ENCODE measurements at places on chromosomes 1 and 21.
A peak's percentile ranks its signal among the peaks of the same experiment; 100 is the strongest.

- DNase-seq: no peak
Measured at GRCh38 chr1:79155991-79156390, 149.5 kb upstream of the ADGRL4 start.

- DNase-seq: peak; percentile 71
Measured at GRCh38 chr1:150808121-150808520, at the start of gene CTSK. CTSK (minus strand) TSS chr1:150808260; CDS start chr1:150806805, 1,455 bp downstream.

GRCh38 chr21:42049578-42050430, 21.3 kb upstream of the UMODL1 start:
- DNase-seq: no peak

DNA sequence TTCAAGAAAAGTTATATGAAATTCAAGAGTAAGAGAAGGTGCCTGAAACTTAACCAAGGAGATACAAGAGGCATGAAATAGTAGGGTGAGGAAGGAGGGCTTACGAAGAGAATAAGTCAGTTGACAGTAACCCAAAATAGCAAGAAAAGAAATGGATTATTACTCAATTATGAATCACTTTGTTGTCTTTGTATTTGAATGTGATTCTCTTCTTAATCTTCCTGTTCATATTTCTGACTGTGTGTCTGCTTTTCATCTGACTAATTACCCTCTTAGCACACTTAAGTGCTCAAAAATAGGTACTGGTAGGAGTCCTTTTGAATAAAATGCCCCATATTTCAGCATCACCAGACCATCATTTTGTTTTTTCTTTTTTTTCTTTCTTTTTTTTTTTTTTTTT, 39.4 kb downstream of the GLMN start:
- peak; percentile 18 for DNase-seq

GRCh38 chr1:26782521-26783212, 5.1 kb upstream of the PIGV start:
- no peak for DNase-seq

DNA sequence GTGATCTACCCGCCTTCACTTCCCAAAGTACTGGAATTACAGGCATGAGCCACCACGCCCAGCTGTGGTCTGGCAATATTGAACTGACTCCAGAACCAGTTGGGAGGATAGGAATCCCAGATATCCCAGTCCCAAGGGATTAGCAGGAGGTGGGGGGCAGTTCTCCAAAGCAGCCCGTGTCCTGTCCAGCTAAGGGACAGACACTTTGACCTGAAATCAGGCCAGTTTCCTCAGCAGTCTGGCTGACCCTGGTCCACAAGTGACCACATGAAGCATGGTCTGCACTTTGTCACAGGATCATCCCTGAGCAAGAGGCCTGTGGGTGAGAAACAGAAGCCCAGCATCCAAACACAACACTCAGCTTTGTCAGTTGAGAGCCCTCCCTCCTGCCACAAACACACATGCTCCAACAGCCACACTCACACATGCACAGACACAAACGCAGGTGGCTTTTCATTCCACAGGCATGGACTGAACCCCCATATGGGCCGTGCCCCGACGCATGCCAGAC, 2.7 kb upstream of the FDPS start:
- peak; percentile 69 for DNase-seq

DNA sequence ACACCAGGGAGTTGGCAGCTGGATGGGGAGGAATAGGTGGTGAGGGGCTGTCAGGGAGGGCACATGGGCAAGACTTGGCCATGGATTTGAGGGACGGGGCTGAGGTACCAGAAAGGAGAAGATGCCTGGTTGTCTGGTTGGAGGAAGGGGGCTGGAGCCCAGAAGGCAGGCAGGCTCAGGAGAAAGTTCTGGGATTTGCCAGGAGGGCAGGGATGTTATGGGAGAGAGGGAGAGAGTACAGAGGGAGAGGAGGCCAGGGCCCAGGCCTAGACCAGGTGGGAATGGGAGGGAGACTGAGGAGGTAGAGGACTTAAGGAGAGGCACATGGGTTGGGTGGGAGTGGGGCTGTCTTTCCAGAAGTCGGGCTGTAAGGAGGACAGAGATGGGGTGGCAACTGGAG, 4.3 kb downstream of the A3GALT2 start:
- no peak for DNase-seq

DNA sequence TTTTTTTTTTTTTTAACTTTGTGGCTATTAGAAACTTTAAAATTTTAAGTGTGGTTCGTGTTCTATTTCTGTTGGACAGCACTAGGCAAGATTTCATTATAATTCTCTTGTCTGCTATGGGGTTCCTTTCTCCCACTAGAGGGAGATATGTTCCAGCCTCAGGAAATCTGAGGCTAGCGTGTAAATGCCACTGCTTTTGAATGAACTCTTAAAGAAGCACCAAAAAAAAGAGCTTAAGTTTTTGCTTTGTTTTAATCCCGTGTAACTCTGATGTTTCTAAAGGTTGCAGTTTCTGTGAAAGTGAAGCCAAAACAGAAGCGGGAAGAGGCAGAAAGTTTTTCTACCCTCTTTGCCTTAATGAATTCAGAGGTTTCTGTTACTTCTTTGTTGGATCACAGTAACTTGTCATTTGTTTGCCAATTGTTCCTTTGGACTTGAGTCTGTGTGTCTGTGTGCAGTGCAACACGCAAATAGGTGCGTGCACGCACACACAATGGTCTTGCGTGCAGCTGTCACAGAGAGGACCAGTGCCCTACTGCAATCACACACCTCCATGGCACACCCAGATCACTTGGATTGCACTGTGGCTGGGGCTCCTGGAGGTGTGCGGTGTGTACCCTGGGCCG, 32.3 kb downstream of the HHAT start:
- peak; percentile 77 for DNase-seq

- peak; percentile 15 for DNase-seq
Measured at GRCh38 chr1:153202006-153202405, 1.2 kb upstream of the LELP1 start.

DNA sequence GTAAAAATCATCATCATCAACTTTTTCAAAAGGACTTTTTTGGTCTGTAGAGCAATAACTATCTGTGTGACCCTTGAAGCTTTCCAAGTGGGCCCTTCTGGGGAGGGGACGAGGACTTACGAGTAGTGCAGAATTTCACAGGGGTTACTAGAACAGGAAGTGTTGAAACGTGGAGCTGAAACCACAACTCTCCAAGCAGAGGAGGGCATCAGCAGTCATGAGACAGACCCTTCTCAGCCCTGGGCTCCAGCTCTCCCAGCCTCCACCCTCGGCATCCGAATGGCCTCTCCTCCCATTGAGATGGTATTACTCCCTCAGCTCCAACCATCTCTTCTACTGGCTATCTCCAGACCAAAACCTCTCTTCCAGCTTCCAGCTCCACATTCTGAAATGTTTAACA, 3.6 kb downstream of the FAM89A start:
- DNase-seq: no peak

DNA sequence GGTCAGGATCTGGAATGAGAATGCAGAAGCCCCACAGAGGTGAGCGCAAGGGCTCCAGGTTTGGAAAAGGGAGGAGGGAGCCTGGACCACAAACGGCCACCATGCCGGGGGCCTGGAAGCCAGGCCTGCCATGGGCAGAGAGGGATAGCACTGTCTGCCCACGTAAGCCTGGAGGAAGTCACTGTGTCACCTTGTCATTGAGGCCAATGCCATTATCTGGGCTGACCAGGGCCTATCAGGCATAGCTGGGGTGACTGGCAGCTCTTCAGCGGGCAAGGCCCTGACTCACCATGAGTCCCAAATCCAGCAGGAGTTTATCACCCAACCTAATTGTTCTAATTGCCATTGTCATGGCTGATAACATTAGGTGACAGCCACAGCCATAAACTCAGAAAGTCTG, 84.6 kb downstream of the MATN1 start:
- no peak for DNase-seq

GRCh38 chr1:43269627-43270375, at the start of gene TMEM125:
TMEM125 (plus strand) TSS chr1:43269983; CDS start chr1:43272723, 2,740 bp downstream.
- DNase-seq: no peak

DNA sequence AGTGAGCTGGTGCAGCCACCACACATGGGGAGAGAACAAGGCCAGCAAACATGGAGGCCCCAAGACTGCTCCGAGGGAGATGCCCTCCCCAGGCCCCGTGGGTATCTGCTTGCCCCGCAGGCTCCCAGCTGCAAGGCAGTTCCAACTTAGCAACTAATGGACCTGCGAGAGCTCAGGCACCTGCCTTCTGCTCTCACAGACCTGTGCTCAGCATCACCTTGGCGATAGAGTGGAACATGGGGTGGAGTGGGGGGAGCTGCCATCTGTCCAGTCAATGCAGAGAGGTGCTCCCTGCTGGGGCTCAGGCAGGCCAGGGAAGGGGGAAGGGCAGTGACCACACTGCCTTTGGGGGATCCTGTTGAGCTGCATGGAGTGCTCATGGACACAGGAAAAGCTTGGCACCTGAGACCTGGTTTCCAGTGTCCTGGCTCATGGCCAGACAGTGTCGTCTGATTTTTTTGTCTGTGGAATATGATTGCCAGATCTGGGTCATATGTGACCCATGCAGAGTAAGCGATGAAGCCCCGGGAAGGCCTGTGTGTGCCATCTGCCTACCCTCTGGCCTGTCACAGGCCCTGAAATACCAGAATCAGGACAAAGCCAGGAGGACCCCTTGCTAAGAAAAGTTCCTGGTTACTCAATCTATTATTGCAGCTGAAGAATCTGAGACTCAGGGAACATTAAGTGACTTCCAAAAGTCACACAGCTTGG, 39.9 kb upstream of the TENT5C start:
- no peak for DNase-seq

DNA sequence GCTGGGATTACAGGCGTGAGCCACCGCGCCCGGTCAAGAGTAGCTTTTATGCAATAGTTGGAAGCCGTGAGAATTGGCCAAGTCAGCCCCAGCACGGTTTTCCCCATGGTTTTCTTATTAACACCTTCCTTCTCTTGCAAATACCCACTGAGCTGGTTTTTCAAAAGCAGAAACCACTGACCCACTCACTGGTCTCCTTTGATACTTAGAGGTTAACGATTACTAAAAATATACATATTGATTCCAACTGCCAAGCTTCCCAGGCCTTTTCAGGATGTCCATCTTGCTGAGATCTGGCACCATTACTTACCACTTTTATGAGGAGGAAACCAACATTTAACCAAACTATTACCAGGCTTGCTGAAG, 25.9 kb upstream of the TARDBP start:
- DNase-seq: no peak

- peak; percentile 67 for DNase-seq
Measured at GRCh38 chr1:240946926-240947325, 335.0 kb upstream of the GREM2 start.

DNA sequence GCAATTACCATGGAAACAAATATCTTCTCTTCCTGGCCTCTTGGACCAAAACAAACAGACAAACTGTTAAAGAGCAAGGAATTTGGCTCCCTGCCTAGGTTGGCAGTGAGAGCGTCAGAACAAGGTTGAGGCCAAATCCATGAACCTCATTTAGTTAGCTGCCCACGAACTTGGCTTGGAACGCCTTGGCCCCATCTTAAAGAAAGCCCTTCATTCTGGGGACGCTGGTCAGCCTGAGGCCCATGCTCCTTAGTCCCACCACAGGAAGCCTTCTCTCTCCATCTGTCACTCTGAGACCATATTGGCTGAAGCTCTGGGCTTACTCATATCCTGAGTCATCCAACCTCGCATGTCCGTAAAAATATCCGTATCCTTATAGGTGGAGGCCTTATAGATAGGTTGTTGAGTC, 62.4 kb upstream of the DIRAS3 start:
- peak; percentile 94 for DNase-seq

DNA sequence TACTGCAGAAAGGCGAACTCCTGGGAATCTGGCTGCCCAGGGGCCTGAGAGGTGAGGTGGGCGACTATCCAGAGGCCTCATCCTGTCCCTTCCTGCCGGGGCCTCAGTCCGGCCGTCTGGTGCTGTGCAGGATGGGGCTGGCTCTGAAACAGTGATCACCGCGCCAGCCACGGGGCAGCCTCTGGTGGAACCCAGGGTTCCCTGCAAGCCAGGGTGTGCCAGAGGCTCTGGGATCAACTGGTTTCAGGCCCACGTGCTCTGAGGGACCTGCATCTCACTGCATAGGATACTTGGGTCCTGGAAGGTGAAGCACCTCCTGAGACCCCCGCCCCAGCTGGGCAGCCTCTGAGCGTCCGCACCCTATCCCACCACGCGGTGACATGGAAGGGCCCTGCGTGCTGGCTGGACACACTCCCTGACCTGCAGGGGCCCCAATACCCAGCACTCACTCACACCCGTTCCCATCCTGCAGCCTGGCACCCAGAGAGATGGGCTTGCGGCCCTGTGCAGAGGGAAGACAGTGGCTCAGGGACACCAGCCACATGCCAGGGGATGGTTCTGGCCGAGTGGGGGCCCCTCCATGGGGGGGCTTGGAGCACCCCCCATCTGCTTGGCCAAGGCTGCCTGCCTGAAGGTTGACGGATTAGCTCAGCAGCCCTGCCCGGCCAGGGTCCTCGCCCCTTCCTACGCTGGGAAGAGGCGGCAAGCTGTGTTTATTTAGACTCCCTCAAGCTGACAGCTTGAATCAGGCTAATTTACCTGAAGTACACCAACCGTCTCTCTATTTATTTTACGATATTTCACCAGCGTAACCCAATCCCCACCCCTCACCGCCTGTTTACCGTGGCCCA, 64.3 kb upstream of the TTC34 start:
- no peak for DNase-seq

GRCh38 chr21:32426066-32426465, 13.6 kb downstream of the EVA1C start:
- no peak for DNase-seq

GRCh38 chr1:50651476-50652263, 228.4 kb upstream of the DMRTA2 start:
- no peak for DNase-seq
